ENCODE measurements at places on chromosomes 1 and 21.

- DNase-seq, result peak; percentile 43
Measured at GRCh38 chr1:166975361-166976129, at the start of gene ILDR2. TSS of gene ILDR2 (minus strand) at chr1:166975540. CDS start at chr1:166975268, 272 bp downstream.

DNA sequence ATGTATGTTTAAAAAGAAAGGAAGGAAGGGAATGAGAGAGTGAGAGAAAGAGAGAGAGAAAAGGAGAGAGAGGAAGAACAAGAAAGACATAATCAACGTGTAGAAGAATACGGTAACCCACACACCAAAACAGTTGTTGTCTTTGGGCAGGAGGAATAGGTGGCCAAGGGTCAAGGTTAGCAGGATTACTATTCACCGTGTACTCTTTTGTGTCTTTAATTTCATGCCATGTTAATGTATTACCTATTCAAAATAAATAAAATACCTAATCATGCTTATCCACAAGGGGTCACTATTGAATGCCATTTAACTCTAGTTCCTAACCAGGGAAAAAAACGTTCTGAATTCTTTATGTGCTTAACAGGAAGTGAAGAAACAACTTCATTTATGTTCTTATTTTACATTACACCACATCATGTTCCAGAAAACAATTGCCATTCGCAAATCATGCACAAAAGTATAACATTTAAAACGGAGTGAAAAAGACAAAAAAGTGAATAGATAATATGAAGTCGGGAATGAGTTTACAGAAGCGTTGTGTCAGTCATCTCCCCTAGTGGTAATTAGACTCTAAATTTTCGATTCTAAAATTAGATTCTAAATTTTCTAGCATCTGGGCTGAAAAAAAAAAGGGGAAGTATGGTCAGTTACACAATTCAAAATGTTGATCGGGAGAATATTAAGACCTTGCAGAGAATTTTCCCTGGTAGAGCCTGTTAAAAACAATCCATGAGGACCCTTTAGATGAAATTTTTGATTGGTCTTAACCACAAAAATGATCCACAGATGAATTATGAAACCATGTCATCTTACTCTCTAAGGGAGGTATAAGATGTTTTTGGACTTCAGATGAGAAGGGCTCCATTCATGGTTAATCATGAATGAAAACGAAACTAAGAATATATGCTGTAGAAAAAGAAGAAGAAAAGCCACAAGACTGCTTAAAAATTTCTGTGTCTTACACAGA, 700 bp upstream of the KMO start:
- no peak for DNase-seq

DNA sequence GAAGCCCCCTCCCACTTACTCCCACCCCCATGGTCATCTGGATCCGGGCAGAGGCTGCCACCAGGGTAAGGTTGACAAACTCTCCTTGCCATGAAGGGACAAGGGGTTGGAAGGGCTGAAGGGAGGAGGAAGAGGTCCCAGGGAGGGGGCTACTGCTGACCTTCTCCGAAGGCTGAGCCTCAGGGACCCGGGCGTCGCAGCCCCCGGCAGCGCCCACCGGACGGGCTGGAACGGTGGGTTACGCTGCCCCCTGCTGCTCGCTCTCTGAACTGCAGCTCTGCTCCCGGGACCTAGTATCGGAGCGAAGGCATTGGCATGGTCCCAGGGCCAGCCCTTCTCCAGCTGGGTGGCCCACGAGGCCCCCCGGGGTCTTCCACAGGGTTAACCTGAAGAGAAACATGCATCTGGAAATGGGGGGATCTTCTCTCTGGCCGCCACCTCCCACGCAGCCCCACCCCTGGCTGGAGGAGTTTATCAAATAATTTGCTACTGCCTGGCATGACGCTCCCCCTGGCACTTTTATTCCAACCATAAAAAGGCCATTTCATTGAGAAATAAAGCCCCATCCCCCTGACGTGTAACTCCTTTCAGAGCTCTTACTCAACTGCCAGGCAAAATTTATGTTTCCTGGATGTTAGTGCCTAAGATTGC, 70.4 kb upstream of the TARDBP start:
- no peak for DNase-seq

GRCh38 chr1:6906783-6907182, 121.5 kb downstream of the CAMTA1 start:
- no peak for DNase-seq

DNA sequence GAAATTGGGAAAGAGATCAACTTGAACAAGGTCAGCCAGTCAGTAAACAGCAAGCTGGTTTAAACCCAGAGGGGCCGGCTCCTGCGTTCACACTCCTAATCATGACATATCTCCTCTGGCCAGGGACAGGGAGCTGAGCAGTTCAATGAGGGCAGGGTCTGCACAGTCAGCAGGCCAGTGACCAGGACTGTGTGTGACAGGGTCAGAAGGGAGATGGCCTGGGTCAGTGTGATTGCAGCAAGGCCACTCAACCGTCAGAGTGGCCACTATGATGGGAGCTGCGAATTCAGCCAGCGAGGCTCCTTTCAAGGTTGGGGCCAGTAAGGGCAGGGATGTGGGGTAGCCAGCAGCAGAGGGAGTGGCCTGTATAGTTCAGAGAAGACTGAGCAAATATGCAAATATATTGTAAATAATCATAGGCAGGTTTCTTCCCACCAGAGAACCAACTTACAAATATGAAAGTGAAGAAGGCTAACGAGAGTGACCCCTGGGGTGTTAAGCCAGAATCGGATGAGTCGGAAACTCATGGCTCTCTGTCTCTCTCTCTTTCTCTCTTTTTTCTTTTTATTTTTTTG, 20.0 kb downstream of the NOL9 start:
- DNase-seq, result no peak

DNA sequence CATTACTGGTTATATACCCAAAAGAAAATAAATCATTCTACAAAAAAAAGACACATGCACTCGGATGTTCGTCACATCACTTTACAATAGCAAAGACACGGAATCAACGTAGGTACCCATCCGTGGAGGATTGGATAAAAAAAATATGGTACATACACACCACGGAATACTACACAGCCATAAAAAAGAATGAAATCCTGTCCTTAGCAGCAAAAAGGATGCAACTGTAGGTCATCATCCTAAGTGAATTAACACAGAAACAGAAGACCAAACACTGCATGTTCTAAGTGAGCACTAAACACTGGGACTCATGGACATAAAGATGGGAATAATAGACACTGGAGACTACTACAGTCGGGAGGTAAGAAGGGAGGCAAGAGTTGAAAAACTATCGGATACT, 148.6 kb downstream of the CHD1L start:
- DNase-seq, result no peak

- DNase-seq, result no peak
Measured at GRCh38 chr1:161299347-161299746, 10.4 kb downstream of the MPZ start.

- DNase-seq, result no peak
Measured at GRCh38 chr1:90068611-90069280, 73.8 kb downstream of the ZNF326 start.

DNA sequence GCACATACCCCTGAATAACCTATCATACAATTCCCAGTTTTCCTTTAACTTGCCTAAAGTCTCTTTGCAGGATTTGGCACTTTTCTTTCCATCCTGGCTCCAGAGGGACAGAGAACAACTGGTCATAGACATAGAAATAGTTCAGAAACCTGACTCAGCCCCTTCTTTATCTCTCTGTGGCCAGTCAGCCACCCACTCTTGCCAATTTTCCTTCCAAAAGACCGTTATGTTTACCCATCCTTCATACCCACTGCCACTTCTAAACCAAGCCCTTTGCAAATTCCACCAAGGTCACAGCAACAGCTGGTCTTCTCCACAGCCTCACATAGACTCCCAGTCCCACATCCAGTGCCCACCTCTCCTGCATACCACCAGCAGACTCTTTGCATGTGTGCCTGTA, 127.2 kb upstream of the FGGY start:
- no peak for DNase-seq

- DNase-seq, result no peak
Measured at GRCh38 chr1:223622132-223622842, 43.2 kb downstream of the CAPN8 start.

DNA sequence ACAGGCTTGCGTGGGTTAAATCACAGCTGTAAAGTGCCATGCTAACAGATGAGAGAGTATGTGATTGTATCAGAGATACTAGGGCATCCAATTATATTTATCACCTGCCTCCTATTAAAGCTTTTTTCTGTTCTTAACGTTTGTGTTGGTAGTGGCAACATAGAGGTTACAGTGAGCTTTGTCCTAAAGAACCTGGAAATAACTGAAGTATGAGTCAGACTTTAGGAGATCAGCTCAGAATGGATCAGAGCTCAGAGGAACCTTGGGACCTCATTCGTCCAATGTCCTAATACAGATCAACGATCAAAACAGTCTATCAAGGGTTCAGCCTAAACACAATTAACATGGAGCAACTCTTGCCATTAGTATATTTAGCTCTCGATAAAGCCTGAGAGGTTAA, 81.0 kb downstream of the RGS7 start:
- DNase-seq, result no peak

DNA sequence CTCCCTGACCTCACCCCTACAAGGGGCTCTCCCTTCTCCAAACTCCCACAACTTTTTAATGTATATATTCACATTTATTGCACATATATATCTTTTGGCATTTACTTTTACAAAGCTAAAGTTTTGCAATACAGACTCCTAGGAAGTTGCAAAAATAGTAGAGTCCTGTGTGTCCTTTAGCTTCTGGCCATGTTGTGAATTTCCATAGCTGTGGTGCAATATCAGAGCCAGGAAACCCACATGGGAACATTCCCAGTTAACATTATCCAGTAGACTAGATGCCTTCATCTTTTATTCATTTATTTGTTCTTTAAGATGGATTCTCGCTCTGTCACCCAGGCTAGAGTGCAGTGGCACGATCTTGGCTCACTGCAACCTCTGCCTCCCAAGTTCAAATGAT, 343.0 kb downstream of the PCP4 start:
- DNase-seq, result no peak

DNA sequence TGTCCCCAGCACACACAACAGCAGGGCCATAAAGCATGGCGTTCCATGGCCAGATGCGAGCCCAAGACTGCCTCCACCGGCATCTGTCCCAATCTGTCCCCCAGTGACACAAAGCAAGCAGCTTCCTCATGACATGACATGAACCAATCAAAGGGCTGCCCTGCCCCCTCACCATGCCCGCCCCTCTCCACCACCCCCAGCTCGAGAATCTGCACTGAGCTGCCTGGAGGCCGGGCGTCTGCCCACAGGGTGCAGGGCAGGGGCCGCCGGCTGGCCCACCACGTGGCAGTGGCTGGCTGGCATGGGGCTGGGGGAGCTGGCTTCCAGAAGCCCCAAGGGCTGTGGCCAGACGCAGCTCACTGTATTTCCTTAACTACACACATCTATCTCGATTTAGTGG, 27.8 kb downstream of the WNT9A start:
- peak; percentile 70 for DNase-seq

DNA sequence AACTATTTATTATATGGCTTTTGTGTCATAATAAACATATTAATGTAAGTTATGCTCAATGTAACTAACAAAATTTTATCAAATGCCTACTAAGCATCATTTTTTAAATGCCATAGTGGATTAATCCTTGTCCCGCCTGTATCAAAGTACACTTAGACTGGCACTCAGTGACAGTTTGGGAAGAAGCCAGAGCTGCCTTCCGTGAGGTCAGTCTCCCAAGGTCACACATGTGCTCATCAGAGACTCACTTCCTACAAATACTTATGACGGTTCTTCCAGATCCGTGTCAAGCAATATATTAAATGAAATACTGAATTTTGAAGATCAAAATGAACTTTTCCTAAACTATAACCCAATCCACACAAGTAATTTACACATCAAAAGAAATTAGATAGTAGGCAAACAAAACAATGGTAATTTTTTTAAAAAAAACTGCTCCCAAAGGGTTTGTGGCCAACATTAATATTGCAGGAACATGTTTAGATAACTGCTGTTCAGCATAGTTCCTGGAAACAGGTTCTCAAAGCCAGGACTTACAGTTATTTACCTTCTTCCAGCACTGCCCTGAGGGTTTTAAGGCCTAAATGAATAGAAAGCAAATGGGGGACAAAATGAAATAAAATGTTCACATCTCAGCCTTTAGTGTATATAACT, 27.2 kb downstream of the WLS start:
- no peak for DNase-seq

DNA sequence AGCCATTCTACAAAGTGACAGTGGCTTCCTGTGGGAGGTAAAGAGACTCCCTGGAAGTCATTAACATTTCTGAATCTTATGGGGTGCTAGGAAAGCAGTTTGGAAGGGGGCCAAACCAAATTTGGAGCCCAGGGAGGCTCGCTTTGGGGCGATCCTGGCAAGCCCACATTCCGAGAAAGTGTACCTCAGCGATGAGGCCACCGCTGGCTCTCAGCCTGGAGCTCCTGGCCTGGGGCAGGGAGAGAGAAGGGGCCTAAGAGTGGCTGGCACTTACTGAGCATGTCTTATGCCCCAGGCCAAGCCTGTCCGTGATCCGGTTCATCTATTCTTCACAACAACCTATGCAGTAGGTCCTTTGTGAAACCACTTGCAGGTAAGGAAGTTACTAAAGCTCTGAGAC, 98.8 kb downstream of the CCDC185 start:
- DNase-seq, result no peak

DNA sequence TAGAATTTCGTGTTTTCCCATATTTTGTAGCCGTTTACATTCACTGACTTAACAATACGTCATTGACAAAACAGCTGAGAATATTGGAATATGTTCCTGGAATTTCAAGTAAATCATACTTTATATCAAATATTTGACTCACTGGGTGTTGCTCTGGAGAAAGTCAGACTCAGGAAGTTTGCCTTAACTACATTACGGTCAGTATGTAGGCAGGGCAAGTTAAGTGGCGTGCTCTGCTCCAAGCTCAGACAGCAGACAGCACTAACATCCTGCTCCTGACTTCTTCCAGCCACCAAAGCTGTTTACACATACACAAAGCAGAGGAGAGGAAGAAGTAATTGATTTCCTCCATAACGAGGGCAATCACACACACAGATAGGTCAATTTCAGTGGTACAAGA, 414.6 kb downstream of the LRRIQ3 start:
- no peak for DNase-seq

DNA sequence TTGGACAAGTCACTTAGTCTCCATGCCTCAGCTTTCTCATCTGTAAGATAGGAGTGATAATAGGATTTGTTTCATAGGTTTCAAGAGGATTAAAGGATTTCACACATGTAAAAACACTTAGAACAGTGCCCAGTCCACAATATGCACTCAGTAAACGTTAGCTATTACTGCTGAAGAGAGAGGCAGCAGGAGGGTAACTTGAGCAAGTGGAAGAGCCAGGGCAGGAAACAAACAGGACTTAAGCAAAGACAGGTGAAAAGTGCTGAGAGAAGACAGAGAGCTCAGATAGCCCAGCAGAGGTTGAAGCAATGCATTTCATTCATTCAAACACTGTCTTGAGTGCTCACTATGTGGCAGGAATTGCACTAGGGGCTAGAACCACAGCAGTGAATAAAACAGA, 21.1 kb upstream of the H3-3A start:
- no peak for DNase-seq

All from nucleus accumbens (tissue), 56 donors.